ENCODE measurements at places on chromosomes 5 and 9. TPM values are rescaled to one million over a fixed set of nuclear protein-coding genes. Genes with fewer than 3 reads are reported as not detected.

DNA sequence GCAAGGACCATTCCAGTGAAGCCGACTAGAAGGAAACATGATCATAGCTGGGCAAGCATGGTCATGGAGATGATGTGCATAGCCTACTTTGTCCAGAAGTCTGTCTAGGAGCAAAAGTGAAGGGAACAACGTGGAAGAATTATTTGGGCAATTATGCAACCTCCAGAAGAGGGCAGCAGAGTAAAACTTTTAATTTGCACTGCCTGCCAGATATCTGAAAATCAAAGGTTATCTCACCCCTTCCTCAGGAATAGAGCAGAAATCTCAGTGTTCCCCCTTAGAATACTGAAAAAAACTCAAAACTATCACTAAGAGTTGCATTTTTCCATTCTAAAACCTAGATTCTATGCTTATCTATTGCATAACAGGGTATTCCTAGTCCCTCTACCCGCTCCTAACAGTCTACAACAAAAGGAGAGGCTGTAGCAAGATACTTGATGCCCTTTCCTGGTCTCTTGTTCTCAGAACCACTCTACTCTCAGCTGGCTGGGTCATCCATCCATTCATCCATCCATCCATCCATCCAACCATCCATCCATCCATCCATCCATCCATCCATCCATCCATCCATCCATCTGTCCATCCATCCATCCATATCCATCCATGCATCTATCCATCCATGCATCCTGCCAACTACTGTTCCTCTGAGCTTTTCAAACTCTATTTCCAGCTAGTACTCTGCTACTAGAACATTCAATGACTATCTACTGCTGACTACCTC is 8.4 kb upstream of the SETD9 start:
- no peaks in the 10 kb centered on the region for H3K36me3 ChIP-seq
- no peak overlapping the region for H3K4me3 ChIP-seq
- DNase-seq, result peak; percentile 44

- H3K27me3 ChIP-seq, result no peaks in the 10 kb centered on the region
- no peak overlapping the region for H3K27ac ChIP-seq
- no peak overlapping the region for H3K4me3 ChIP-seq
Measured at GRCh38 chr9:15618540-15619331, 65.9 kb downstream of the CCDC171 start.

GRCh38 chr9:83245979-83246659 is 183.2 kb upstream of the RASEF start:
- no peak for DNase-seq
- no peaks in the 10 kb centered on the region for H3K4me1 ChIP-seq
- H3K27ac ChIP-seq, result no peak overlapping the region
- H3K36me3 ChIP-seq, result no peaks in the 10 kb centered on the region
- no peak overlapping the region for H3K4me3 ChIP-seq

GRCh38 chr9:74361508-74361907 is 135.6 kb upstream of the RORB start:
- no peak for DNase-seq
- H3K27ac ChIP-seq, result no peak overlapping the region
- no peaks in the 10 kb centered on the region for H3K36me3 ChIP-seq
- H3K27me3 ChIP-seq, result no peaks in the 10 kb centered on the region

The TICAM2 gene
- 9.3 TPM for total RNA-seq

The UGT3A1 gene
- not detected for total RNA-seq

The ALAD gene
- 49.2 TPM for total RNA-seq

The PRELID2 gene
- total RNA-seq, result 4.0 TPM

Measured in adrenal gland (tissue), 19 donors.